Mucosa of descending colon (tissue), 3 donors: ENCODE measurements at places on chromosomes 16 and 17. TPM values are rescaled to one million over a fixed set of nuclear protein-coding genes. Genes with fewer than 3 reads are reported as not detected.

Gene HOXB7
- total RNA-seq = 29.1 TPM

Gene UMOD
- total RNA-seq = not detected

Gene C16orf96
- total RNA-seq = not detected

Gene TNFRSF13B
- total RNA-seq = 0.38 TPM

Gene ARHGAP23
- total RNA-seq = 44.6 TPM

Gene KRT32
- not detected for total RNA-seq

Gene CCL2
- 39.7 TPM for total RNA-seq

Gene ANKRD40CL
- total RNA-seq = 96.7 TPM

Gene TP53TG3B
- not detected for total RNA-seq

Gene PNMT
- 1.5 TPM for total RNA-seq

Gene AOC2
- total RNA-seq = 0.96 TPM
